ENCODE measurements at places on chromosomes 2 and 18.
A peak's percentile ranks its signal among the peaks of the same experiment; 100 is the strongest.

DNA sequence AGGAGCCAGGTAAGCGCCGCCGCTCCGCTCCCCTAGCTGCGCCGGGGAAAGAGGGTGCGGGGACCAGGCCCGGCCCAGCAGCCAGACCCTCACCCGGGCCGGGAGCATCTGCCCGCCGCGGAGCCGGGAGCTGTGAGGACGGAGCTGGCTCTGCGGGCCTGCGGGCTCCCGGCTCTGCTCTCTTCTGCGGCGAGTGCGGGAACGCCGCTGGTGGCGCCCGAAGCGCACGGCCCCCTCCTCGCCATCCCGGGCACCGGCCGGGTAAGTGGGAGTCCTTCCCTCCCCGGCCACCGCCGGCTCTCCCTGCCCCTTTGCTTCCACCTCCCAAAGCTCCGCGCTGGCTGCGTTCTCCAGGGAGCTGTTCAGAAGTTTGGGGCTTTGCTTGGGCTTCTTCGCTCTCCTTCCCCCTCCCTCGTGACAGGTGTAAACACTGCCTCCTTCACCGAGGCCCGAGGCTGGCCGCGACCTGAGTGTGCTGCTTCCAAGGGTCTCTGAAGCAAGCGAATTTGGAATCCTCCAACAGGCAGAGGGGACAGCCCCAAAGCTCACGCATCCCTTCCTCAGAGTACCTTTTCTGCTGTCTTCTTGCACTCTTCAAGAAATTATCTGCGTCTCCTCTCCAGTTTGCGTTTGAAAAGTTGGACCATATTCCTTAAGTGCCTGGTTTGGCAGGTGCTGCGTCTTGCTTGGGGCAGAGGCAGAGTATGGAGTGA lies 632 bp downstream of the AFTPH start:
- peak; percentile 23 for DNase-seq

DNA sequence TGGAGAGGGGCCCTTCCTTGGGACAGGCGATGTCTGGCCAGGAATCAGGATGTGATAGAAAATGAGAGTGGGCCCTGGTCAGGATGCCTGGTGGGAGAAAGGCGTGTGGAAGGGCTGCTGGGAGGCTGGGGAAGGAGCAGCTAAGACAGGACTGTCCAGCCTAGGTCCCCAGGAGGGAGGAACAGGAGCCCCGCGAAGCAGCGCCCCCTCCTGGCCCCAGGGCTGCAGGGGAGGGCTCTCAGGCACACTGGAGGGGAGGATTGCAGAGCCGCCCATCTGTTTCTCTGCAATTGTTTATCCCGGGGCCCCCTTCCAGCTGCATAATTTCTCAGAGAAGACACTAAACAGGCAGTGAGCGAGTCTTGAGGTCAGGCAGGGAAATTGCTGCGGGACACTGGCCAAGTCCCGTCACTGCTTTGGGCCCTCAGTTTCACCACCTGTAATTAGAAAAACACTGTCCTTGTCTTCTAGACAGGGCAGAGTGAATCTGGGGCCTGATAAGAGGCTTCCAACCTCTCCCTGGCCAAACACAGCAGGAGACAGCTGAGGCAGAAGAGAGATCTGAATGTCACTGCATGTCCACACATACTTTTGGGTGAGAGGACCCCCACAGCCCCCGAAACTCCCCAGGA lies 3.9 kb upstream of the NPPC start:
- DNase-seq, result no peak

DNA sequence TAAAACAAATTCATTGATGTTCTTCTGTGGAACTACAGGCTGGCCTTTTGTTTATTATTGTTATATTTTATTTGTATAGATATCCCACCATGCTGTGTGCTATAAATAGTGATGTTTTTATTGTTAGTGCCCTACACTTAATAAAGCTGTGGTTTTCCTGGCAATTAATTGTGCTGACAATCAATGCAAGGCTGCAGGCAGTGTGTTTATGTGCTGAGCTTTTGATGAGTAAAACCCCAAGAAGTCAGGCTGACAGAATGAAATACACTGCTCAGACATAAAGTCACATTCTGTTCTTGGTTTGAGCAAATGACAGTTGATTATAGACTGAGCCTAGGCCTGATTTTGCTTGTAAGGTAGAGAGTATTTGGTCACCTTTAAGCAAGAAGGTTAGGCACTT lies 362.7 kb downstream of the CPS1 start:
- no peak for DNase-seq

GRCh38 chr18:48719388-48719787 lies 180.6 kb downstream of the CTIF start:
- DNase-seq, result no peak

DNA sequence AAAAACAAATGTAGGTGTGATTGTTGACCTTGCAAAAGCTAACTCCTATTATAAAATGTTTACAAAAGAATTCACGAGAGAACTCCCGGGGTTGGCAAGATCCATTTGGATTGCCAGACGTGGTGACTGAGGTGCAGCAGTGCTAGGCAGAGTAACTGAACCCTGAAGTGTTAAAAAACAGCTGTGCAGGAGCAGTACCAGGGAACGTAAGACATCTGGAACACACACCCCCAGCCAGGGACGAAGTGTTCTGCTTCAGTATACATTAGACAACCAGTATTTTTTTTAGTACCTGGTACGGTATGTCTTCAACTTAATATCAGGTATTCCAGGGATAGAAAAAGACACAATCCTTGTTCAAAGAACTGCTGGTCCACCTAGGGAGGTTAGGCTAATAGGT lies 272.1 kb upstream of the EPAS1 start:
- no peak for DNase-seq

DNA sequence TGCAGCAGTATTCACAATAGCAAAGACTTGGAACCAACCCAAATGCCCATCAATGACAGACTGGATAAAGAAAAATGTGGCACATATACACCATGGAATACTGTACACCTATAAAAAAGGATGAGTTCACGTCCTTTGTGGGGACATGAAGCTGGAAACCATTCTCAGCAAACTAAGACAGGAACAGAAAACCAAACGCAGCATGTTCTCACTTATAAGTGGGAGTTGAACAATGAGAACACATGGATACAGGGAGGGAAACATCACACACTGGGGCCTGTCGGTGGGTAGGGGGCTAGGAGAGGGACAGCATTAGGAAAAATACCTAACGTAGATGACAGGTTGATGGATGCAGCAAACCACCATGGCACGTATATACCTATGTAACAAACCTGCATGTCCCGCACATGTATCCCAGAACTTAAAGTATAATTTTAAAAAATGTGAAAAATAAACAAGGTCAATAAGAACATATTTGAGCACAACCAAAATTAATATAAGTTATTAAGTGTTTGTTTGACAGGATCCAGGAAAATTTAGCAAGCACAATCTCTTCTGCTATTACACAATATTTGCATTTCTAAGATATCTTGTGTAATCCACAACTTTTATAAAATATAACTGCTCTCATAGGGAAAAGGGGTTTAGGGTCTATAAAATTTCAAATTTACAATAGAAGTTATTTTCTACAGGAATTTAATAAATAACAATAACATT lies 22.9 kb downstream of the CCBE1 start:
- no peak for DNase-seq

GRCh38 chr18:12742453-12742852 lies 39.6 kb downstream of the PSMG2 start:
- no peak for DNase-seq

DNA sequence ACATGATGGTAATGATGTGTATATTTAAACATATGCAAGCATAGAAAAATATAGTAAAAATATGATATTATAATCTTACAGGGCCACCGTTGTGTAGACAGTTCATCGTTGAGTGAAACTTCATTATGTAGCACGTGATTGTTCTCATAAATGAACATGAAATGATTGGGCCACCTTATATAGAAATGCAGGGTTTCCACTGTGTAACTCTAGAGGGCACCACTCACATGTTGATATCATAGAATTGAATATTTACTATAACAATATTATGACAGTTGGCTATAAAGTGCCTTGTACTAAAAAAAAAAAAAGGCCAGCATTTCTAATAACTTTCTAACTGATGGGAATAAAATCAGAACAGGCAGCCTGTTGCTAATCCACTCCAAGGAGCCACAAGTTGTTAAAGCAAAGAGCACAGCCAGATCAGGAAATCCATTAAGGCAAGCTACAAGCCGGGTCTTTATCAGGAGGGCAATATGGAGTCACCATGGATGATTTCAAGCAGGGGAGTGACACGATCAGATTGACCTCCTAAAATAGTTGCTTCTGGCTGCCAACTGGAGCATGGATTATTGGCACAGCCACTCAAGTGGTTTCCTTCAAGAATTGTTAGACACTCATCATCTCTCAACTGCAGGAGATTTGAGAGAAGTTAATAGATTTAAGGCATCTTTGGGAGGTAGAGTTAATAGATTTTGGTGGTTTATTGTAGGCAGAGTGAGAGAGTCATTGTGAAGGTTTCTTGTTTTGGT lies 16.7 kb downstream of the IL1F10 start:
- DNase-seq, result no peak

DNA sequence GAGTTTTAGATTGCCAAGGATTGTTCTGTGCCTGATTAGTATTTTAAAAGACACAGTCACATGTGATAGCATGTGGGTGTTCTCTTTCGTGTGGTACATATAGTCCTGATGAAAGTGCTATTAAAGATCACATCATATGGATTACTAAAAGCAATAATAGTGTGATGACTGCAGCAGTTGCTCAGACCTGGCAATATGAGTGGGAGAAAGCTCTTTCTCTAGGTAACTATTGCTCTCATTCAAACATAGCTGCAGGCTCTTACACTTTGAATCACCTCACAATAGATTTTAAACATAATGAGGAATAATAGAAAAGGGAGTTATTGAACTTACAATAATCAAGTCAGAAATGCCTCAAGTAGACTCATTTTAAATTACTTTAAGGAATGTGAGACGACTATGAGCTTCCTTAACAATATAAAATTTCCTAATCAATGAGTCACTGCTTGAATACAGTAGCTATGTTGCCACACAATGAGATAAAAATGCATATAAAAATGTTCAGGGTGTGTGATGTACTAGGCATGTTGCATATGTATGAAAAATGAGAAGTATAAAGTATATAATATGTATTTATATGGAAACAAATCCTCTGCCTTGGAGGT lies 452.1 kb downstream of the TMX3 start:
- DNase-seq, result no peak

DNA sequence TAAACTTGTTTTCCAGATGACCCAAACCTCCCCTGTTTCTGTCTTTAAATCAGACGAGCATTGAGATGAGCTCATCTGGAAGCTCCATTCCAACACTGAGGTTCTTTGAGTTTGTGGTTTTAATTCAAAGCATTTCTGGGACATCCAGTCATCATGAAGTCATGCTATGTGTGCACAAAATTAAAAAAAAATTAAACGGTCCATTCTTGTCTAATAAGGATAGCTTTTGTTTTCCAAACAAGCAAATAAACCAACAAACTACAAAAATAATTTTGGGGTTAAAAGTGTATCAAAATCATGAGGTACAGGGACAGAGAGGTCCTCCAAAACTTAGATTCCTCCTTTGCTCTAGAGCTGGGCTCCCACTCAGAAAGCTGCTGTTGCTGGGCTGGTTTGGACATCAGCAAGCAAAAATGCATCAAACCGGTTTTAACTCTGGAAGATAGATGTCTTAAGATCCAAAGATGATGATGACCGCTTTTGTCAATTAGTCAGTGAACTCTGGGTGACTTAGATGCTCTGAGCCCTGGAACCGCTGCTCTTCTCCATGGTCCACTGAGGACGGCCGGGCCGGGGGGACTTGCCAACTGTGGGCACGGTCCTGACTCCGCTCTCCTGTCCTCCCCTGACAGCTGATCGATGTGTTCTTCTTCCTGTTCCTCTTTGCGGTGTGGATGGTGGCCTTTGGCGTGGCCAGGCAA lies 65.4 kb downstream of the TRPM8 start:
- DNase-seq, result no peak

- no peak for DNase-seq
These were observed 32.9 kb upstream of the TMEM177 start for GRCh38 chr2:119646149-119646548.

GRCh38 chr2:109440499-109441156 lies 173.1 kb downstream of the SEPTIN10 start:
- DNase-seq, result no peak

DNA sequence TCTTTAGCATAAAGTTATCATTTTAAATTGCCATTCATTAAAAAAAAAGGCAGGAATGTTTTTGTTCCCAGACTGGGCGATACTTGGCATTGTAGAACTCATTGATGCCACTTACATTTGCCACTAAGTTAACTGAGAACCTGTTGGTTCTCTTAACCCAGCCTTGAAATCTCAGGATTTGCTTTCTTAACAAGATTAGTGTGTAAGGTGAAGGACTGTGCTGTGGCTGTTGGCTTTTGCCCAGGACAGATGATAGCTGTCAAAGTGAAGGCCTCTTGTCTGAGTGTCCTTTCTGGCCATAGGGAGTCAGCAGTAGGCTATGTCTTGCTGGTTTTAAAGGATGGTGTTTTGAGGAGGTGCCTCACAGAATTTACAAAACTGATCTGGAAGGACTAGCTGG lies 2.6 kb downstream of the DPYSL5 start:
- DNase-seq, result no peak

GRCh38 chr18:58891776-58892175 lies 27.1 kb downstream of the ZNF532 start:
- no peak for DNase-seq

DNA sequence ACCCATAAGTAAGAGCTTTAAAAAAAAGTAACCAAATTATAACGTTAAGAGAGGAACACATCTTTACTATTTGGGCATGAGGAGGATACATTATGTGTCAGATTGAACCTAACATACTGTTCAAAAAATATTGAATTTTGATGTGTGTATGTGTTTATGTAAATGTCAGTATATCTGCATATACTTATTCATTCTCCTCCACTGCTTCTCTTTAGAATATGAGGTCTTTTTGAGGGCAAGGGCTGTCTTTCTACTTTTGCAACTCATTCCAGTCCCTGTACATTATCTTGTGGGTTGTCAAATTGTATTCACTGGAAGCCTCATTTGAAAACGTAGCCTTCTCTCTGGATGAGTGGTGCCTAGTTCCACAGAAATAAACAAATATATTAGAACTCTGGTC lies 509.4 kb upstream of the HNMT start:
- DNase-seq, result no peak

DNA sequence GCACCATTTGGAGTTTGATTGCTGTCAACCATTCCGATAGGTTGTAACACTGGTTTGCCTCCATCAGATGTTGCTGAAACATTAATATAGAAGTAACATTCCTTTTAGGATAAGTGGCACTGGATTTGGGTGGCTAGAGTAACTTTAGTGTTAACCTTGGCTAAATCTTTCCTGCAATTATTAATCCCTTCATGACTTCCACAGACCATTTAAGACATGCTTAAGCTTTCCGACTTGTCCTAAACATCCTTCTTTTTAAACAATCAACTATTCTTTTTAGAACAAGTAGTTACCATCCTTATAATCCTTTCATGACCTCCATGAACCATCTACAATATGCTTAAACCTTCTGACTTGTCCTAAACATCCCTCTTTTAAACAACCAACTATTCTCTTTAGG lies 465.5 kb downstream of the DCDC2C start:
- no peak for DNase-seq
